Activated T-cell treated with anti-CD3 and anti-CD28 coated beads, Interleukin-2, amount 50 U/mL, for 48 hours (primary cell): ENCODE measurements at places on chromosomes 1 and 21.

DNA sequence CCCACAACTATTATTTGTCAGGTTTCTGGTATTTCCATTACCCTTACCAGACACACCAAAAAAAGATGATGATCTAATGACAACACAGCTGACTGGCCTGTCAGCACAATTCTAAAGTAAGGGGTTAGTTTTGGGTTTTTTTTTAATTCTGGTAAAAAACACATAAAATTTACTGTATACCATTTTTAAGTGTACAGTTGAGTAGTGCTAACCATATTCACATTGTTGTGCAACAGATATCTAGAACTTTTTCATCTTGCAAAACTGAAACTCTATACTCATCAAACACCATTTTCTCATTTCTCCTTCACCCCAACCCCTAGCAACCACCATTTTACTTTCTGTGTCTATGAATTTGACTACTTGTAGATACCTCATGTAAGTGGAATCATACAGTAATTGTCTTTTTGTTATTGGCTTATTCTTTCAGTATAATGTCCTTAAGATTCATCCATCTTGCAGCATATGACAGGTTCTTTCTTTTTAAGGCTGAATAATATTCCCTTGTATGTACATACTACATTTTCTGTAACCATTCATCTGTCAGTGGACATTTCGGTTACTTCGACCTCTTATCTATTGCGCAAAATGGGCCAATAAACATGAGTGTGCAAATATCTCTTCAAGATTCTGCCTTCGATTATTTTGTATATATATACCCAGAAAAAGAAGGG lies 29.8 kb downstream of the ARNT start:
- DNase-seq, result no peak

DNA sequence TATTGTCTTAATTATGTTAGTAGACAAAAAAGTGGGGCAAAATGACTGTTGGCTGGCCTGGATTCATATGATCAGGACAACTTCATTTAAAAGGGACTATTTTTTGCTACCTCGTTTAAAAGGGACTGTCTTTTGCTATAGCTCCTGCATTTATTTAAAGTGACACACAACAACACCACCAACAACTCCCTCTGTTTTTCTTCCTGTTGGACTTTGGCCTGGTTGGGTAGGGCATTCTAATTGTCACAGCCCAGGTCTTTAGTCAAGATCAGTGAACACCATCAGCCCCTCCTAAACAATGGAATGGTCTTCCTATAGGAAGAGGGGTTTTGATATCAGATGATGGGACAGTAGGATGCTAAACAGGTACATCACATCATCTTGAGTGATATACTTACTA lies 241.8 kb downstream of the GPR52 start:
- no peak for DNase-seq

- no peak for DNase-seq
Observed at GRCh38 chr1:84861988-84862644, 30.9 kb downstream of the LPAR3 start.

DNA sequence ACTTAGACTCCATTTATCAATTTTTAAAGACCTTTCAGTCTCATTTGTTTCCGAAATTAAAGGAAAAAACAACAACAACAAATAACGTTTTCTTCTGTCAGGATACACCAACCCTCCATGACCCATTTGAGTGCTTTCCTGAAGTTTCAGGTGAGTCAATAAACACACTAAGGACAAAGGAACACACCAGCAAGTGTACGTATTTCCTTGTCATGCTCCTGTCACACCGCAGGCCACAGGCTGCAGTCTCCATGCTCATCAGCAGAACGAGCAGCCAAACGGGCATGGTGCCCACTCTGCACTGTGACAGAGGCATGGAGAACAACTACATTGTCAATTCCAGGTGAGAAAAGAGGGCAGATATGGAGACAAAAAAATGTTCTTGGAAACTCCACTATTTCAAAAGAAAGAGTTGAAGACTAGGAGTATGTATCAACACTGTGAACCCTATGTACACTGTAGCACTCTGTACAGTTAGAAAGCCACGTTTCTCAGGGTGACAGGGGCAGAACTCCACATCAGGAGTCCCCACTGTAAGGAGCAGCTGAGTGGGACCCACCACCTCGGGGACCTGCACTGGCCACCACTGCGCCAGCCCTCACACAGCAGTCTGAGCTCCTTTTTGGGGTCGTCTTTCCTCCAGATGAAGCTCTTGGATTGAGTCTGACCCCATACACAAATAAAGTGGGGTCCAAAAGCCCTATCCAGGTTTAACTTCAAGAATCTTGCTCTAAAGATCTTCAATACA lies 2.6 kb downstream of the PTTG1IP start:
- no peak for DNase-seq

GRCh38 chr1:89999208-89999607 lies 4.3 kb downstream of the ZNF326 start:
- no peak for DNase-seq

GRCh38 chr1:234348964-234349363 lies 24.3 kb upstream of the COA6 start:
- no peak for DNase-seq

- DNase-seq, result no peak
Observed at GRCh38 chr1:55931081-55931940, 648.1 kb downstream of the PLPP3 start.

- DNase-seq, result no peak
Observed at GRCh38 chr1:186841599-186841998, 12.8 kb downstream of the PLA2G4A start.

DNA sequence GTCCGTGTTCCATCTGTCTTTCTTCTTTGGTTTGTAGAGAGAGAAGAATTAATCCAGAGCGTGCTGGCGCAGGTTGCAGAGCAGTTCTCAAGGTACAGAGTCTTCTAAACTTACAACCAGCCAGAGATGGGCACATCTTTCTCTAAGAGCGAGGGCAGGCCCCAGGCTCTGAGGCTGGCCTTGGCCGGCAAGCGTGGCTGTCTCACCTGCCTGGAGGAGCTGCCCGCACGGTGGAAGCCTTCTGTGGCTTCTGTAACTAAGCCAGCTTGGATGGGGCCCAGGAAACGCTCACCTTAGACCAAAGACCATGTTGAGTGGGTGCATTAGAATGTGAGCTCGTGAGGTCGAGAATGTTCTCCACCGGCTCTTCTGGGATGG lies 78.6 kb downstream of the PDE9A start:
- no peak for DNase-seq

GRCh38 chr1:115706587-115707425 lies 61.7 kb downstream of the CASQ2 start:
- DNase-seq, result no peak

DNA sequence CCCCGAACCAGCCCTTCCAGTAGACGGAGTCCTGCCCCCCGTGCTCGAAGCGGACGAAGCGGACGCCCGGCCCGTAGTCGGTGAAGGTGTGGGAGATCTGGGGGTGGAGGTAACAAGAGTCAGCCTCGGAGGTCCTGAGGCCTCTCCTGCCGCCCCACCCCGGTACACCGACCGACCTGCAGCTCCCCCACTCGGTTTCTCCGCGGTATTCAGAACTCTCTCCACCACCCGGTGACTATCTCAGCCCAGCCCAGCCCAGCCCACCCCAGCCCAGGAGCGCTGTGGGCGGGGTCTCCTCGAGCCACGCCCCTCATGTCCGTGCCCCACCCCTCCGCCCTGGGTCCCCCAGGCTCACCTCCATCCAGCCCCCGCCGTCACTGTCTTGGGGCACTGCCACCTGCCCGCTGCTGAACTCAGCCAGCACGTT lies 5.5 kb downstream of the FBXO2 start:
- DNase-seq, result peak; percentile 54

- DNase-seq, result no peak
Observed at GRCh38 chr1:37303884-37304574, 170.4 kb upstream of the ZC3H12A start.

DNA sequence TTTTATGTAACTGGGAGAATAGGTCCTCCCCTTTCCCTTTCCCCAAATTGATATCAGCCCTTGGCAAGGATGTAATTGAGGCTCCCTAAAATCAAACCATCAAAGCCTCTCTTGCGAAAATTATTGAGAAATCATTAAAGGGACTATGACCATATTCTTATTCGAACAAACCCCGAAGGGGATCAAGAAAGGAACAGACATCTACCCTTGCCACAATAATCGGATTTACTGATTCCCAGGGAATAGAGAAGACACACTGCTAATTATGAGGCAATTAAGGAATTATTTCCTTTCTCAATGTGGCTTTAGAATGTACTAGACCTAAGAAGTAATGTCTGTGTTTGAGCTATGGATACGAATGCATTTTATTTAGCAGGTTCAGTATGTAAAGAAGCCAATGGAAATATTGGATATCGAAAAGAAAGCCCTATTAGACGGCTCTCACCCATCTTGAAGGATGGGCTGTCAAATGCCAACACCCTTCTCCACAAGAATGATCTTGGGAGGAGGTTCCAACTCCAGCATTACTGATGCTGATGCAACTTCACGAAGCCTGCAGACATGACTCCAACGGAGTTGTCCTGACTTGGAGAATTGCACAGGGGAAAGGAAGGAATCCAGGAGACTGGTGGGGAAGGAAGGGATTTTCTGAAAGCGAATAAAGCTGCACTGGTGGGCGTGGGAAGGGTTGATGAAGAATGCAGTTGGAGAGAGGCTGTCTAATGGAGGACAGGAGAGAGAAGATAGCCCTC lies 11.6 kb upstream of the PTPRF start:
- no peak for DNase-seq

DNA sequence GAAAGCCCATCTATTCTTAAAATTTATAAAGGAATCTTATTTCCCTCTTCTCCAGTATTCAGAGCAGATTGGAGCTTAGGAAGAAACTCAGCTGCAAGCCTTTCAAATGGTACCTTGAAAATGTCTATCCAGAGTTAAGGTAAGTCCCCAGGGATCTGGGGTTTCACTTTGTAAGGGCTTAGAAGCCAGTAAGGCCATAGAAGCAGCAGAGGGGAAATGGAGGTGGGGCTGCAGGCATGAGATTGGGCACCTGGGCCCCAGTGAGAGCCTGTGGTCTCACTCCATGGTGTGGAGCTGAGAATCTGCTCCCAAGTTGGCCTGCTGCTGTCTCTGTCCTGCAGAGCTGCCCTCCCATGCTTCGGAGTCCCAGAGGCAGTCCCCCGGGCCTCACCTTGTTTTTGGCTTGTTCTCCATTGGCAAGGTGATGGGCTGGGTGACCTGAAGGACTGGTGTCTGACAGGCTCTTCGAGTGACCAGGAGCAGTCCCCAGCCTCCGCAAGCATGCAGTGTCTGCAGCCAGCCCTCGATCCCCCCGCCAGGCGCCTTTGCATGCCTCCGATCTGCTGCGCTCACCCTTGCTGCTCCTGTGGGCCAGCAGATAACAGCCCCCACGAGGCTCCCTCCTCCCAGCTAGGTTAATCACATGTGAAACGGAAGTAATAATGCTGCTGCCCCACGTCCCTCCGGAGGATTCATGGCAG lies 163.1 kb downstream of the PGBD5 start:
- DNase-seq, result no peak

GRCh38 chr1:29475326-29475725 lies 239.0 kb downstream of the PTPRU start:
- DNase-seq, result no peak

DNA sequence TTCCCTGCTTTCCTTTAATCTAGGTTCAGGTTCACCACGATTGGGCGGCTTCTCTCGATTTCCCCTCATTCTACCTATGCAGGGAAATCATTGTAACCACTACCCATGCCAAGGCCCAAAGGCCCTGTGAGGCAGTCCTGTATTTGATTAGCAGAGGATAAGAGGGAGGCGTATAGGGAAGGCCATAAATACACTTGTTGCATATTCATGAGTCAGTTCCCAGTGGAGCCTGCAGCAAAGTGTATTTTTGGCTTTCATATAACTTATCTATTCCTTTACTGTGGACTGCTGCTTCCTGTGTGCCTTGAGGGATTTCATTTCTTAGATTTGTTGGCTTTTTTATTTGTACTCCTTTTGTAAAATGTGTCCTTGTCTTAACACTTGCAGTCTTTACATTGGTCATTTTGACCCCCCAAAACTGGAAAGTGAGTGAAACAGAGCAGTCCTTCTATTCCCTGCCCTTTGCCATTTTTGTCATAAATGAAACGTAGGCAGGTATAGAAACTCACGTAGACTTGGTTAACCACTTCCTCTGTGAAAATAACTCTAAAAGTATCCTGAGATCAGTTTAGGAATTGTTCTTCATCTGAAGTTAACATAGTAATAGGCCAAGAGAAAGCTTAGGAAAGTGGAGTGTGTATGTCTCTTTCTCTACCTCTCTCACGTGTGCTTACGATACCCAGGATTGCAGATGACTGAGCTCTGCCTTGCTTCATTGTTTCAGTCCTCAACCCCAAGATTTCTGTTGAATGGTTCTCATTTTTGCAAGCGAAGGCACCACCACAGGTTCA lies 19.6 kb upstream of the KCNQ4 start:
- DNase-seq, result no peak

DNA sequence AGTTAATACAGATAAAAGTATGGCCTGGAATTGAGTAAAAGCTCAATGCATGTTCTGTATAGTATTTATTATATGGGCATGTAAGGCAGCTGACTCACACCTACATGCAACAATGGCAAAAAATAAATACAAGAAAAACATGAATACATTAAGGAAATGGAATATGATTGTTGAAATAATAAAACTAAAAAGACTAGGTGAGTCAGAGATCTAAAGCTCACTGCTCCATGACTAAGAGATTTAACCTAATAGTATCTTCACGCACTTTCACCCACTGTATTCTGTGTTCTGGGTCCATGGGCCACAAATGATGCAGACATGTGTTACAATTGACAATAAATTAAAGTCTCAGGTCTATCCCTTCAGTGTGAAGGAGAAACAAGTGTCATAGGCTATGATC lies 607.0 kb downstream of the AGBL4 start:
- DNase-seq, result no peak

- peak; percentile 38 for DNase-seq
Observed at GRCh38 chr1:173206816-173207568, at the start of gene TNFSF4. Gene TNFSF4 (minus strand): TSS chr1:173207331. CDS start chr1:173207176, 155 bp downstream.

- DNase-seq, result no peak
Observed at GRCh38 chr1:41317361-41317760, 43.9 kb upstream of the FOXO6 start.

- DNase-seq, result no peak
Observed at GRCh38 chr21:42844411-42845113, 34.8 kb downstream of the WDR4 start.

DNA sequence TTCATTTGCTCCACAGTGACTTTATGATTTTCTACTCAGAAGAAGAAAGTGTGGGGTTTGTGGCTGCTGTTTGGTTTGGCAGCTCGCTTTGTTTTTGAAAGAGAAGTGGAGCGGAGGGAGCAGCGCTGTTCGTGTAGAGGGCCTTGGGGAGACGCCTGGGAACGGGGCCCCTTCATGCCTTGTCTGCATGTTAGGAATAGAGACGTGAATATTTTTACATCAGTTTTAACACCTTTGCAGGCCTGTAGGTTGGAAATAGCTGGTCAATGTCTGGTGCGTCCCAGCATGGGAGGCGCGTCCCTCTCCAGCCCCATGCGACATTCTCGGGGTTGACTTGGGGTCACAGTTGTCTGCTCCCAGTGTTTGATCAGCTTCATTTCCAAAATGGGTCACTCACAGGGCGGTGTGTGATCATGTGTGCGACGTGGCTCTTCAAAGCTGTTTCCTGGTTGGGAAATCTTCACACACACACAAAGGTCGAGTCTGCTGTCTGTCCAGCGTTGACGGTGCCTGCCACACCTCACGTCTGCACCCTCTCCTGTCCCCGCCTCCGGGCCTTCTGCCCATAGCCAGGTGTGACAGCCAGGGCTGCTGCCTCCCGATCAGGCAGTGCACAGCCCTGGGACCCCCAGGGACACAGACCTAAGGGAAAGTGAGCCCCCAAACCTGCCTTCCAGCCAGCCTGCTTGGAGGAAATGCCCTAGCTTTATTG lies 149.2 kb downstream of the PSMG1 start:
- DNase-seq, result no peak
